ENCODE measurements at places on chromosomes 1 and 21. TPM values are rescaled to one million over a fixed set of nuclear protein-coding genes. Genes with fewer than 3 reads are reported as not detected.
A peak's percentile ranks its signal among the peaks of the same experiment; 100 is the strongest.

Gene TRIM17
- total RNA-seq, result not detected

DNA sequence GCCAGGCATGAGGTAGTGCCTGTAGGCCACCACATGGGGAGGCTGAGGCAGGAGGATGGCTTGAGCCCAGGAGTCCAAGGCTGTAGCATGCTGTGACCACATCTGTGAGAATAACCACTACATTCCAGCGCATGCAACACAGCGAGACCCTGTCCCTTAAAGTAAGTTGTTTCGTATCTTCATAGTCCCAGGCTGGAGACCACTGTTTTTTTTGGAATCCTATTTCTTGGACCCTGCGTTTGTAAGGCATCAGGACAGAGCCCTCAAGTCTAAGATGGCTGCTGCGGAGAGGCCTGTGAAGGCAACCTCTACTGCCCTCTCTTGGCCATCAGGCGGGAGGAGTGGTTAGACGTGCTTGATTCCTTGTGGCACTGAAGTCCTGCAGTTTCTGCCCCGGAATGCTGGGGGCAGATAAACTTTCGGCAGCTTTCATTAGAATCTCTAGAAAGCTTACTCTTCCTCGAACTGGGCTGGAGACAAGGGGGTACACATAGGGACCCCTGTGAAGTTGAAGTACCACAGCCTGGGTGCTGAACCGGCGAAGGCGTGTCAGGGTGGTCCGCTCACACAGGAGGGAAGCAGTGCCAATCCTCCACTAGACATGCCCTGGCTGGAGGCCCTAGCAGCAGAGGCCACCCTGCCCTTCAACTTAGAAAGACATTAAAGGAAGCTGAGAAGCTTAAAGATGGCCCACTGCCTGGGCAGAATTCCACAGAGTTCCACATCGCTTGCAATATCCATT lies 36.6 kb downstream of the RABIF start:
- peak; percentile 31 for DNase-seq

- no peak for DNase-seq
Observed at GRCh38 chr21:43733529-43734071, 14.7 kb downstream of the PDXK start.

GRCh38 chr1:154973344-154974101 lies 958 bp upstream of the CKS1B start:
- DNase-seq, result peak; percentile 91

DNA sequence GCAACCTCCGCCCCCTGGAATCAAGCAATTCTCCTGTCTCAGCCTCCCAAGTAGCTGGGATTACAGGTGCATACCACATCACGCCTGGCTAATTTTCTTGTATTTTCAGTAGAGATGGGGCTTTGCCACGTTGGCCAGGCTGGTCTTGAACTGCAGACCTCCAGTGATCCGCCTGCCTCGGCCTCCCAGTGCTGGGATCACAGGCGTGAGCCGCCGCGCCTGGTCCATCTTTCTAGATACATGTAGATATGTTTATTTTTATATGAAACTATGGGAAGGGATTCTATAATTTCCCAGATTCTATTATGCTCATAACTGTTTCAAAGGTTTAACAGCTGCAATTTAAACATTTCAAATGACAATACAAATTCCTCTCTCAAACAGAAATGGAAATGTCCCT lies 27.1 kb downstream of the CLCC1 start:
- no peak for DNase-seq

Gene RNU1-4
- under 0.01 TPM for total RNA-seq

DNA sequence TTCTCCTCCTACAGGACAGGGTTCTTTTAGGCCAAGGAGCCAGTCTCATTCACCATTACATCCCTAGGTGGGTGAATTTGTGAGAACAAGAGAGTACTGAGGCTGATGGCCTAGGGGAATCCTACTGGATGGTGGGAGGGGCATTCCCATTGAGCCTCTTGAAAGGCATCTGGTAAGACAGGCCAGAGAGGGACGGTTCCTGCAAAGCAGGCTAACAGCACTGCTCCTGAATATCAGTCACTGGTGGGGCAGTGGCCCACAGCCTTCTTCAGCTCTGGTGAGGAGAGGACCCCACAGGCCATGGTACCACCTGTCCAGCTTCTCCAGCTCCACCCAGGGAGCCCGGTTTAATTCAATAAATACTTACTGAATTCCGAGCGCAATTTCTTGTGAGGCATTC lies 125.9 kb upstream of the EDN2 start:
- no peak for DNase-seq
